Stomach (tissue), 19 donors: ENCODE measurements at places on chromosomes 7 and 10.

GRCh38 chr7:142587578-142588191 lies 161.6 kb upstream of the PRSS1 start:
- H3K4me3 ChIP-seq, result no peak overlapping the region
- no peaks in the 10 kb centered on the region for H3K4me1 ChIP-seq
- peak; percentile 50 for DNase-seq
- H3K27ac ChIP-seq, result no peak overlapping the region

GRCh38 chr10:78520737-78521430 lies 487.2 kb downstream of the RPS24 start:
- no peak overlapping the region for H3K4me3 ChIP-seq
- DNase-seq, result peak; percentile 70
- no peak overlapping the region for H3K27ac ChIP-seq
- no peaks in the 10 kb centered on the region for H3K27me3 ChIP-seq
- H3K36me3 ChIP-seq, result no peaks in the 10 kb centered on the region
- H3K4me1 ChIP-seq, result peaks cover 20% of the 10 kb centered on the region

DNA sequence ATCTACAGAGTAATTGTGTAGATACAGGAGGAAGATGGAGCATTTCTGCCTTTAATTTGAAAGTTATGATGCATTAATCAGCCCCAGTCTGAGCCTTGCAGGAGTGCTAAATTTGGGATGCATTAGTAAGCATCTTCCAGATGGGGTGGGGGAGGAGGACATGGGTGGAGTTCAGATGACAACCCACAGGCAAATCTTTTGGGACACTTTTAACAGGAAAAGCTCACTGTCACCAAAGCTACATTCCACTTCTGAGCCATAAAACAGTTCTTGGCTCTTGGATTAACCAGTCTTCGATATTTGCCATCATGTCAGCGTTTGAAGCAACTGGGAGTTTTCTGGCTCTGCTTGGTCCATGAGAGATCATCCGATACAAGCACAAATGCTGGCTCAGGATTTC lies 121.1 kb downstream of the CXCL12 start:
- no peak overlapping the region for H3K4me3 ChIP-seq
- DNase-seq, result no peak
- H3K27ac ChIP-seq, result no peak overlapping the region
- no peaks in the 10 kb centered on the region for H3K27me3 ChIP-seq
- H3K36me3 ChIP-seq, result no peaks in the 10 kb centered on the region
- H3K4me1 ChIP-seq, result peaks cover 9% of the 10 kb centered on the region

DNA sequence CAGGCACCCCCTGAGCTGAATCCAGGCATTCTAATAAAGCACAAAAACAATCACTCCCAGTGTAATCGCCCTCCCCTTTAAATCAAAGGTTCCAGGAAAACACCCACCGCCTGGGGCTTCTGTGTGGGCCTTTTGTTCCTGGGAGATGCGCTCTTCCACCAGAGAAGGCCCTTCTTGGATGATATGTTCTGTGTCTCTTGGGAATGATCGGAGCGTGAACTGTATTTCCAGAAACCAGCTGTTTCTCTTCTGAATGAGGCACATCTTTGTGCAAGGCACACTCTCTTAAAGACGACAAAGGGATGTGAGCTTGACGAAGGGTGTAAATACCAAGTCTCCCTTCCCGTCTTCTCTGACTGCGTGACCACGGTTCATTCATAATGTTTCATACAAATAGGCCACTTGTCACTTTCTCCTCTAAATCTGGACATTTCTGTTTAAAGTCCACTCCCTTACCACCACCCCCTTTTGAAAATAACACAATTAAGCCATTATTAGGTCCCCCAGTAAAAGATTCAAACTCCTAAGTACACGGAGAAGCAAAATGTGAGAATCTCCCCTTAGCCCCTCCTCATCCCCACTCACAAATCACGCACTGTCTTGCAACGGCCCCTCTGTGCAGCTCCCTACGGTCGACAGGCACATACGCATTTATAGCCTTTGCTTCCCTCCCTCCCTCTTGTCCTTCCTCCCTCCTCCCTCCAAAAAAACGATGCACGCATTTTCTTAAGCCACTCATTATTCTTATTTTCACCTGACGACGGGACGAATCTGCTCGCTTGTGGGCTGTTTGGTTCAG lies 45.6 kb upstream of the ENO4 start:
- no peak for DNase-seq
- H3K27ac ChIP-seq, result no peak overlapping the region
- no peaks in the 10 kb centered on the region for H3K4me1 ChIP-seq

GRCh38 chr7:120475994-120476393 lies 203.0 kb downstream of the KCND2 start:
- no peaks in the 10 kb centered on the region for H3K4me1 ChIP-seq
- no peak overlapping the region for H3K4me3 ChIP-seq
- H3K36me3 ChIP-seq, result no peaks in the 10 kb centered on the region
- no peaks in the 10 kb centered on the region for H3K27me3 ChIP-seq

DNA sequence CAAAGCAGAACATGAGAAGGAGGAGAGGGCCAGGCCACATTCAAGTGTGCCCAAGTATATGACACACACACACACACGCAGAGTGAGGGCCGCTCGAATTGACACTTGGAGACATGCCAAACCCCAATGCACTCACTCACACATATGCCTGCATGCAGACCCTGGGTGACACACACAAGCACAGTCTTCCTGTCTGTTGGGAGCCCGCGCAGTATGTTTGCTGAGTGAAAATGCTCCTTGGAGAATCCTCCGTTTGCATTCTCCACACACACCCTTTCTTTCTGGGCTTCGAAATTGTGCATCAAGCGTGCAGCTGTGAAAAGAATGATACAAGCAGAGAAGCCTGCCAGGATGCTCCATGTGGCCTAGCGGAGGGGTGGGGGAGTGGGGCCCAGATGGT lies 120.9 kb downstream of the PLXNA4 start:
- no peaks in the 10 kb centered on the region for H3K4me1 ChIP-seq
- H3K27ac ChIP-seq, result no peak overlapping the region
- peaks cover 9% of the 10 kb centered on the region for H3K27me3 ChIP-seq
- DNase-seq, result no peak
- no peak overlapping the region for H3K4me3 ChIP-seq

GRCh38 chr7:98976396-98977185 lies 98.3 kb downstream of the TRRAP start:
- H3K4me1 ChIP-seq, result no peaks in the 10 kb centered on the region
- H3K4me3 ChIP-seq, result no peak overlapping the region
- DNase-seq, result no peak
- peaks cover 100% of the 10 kb centered on the region for H3K36me3 ChIP-seq

- H3K27ac ChIP-seq, result no peak overlapping the region
- H3K36me3 ChIP-seq, result no peaks in the 10 kb centered on the region
- H3K4me3 ChIP-seq, result no peak overlapping the region
- no peak for DNase-seq
Measured at GRCh38 chr10:84226616-84227015, 1.3 kb upstream of the LRIT2 start.

DNA sequence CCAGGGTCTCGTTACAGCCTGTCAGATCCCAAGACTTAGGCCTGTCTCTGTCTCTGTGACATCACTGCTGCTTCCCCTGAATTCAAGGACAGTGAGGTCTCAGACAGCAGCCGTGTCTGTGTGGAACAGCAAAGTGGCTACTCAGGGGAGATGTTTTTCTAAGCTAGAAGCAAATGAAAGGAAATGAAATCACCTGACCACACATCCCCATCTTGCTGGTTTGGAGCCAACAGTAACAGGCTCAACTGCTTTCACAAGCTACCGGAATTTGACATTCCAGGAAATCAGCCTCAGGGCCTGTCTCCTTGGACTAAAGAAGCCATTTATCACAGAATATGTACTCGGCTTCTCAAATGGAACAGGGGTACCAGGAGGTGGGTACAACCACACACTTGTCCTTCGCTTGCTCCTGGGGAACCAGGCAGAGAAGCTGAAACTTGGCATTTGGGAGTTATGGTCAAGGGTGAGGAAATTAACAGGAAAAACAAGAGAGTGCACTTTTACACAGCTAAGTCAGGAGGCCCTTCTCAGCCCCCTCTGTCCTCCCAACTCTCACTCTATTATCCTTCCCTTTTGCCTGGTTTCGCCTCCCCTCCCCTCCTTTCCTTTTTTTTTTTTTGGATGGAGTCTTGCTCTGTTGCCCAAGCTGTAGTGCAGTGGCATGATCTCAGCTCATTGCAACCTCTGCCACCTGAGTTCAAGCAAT lies 73.2 kb downstream of the SPDYE5 start:
- H3K27ac ChIP-seq, result peak overlapping the region; percentile 26
- H3K36me3 ChIP-seq, result peaks cover 74% of the 10 kb centered on the region
- no peak overlapping the region for H3K4me3 ChIP-seq
- H3K4me1 ChIP-seq, result no peaks in the 10 kb centered on the region
- no peaks in the 10 kb centered on the region for H3K27me3 ChIP-seq

GRCh38 chr7:47402941-47403866 lies 178.7 kb downstream of the TNS3 start:
- no peak overlapping the region for H3K4me3 ChIP-seq
- H3K4me1 ChIP-seq, result peaks cover 50% of the 10 kb centered on the region
- peak; percentile 42 for DNase-seq
- H3K27me3 ChIP-seq, result no peaks in the 10 kb centered on the region
- H3K36me3 ChIP-seq, result peaks cover 34% of the 10 kb centered on the region

DNA sequence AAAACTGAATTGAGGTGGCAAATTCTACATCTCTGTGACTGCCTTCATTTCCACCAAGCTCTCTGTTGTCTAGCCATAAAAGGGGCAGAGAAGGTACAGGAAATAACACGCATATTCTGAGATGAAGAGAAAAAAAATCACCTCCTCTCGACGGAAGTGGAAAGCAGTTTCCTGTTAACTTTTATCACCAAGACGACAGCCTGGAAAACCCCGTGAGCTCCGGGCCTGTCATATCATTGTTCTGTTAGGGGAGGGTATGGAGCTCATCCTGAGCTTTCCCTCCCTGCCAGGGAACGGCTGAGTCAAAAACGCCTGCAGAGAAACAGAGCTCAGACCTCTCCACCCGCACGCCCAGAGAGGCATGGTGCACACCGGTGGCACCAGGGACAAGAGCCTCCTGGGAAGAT lies 200.3 kb downstream of the PRPF18 start:
- H3K36me3 ChIP-seq, result no peaks in the 10 kb centered on the region
- H3K4me3 ChIP-seq, result no peak overlapping the region
- H3K27me3 ChIP-seq, result no peaks in the 10 kb centered on the region
- peak; percentile 82 for DNase-seq
- H3K27ac ChIP-seq, result peak overlapping the region; percentile 51

GRCh38 chr10:14611968-14612693 lies 162.6 kb downstream of the FAM107B start:
- H3K4me3 ChIP-seq, result no peak overlapping the region
- DNase-seq, result peak; percentile 73
- no peaks in the 10 kb centered on the region for H3K36me3 ChIP-seq
- peaks cover 27% of the 10 kb centered on the region for H3K4me1 ChIP-seq
- no peaks in the 10 kb centered on the region for H3K27me3 ChIP-seq

- no peak overlapping the region for H3K27ac ChIP-seq
- no peaks in the 10 kb centered on the region for H3K27me3 ChIP-seq
- H3K4me3 ChIP-seq, result no peak overlapping the region
- H3K36me3 ChIP-seq, result no peaks in the 10 kb centered on the region
- H3K4me1 ChIP-seq, result peaks cover 13% of the 10 kb centered on the region
Measured at GRCh38 chr7:139813151-139813550, 15.9 kb upstream of the TBXAS1 start.

- no peak for DNase-seq
- no peak overlapping the region for H3K27ac ChIP-seq
- peak overlapping the region; percentile 34 for H3K4me3 ChIP-seq
- H3K4me1 ChIP-seq, result peaks cover 40% of the 10 kb centered on the region
- H3K36me3 ChIP-seq, result no peaks in the 10 kb centered on the region
- peaks cover 52% of the 10 kb centered on the region for H3K27me3 ChIP-seq
Measured at GRCh38 chr7:20786421-20786778, 286 bp downstream of the SP8 start.

GRCh38 chr10:124322191-124322980 lies 96.3 kb downstream of the OAT start:
- H3K27ac ChIP-seq, result no peak overlapping the region
- H3K4me3 ChIP-seq, result no peak overlapping the region
- H3K36me3 ChIP-seq, result no peaks in the 10 kb centered on the region
- no peaks in the 10 kb centered on the region for H3K27me3 ChIP-seq
- no peak for DNase-seq

GRCh38 chr10:74207691-74208480 lies 56.9 kb downstream of the ADK start:
- no peak overlapping the region for H3K27ac ChIP-seq
- H3K36me3 ChIP-seq, result peaks cover 8% of the 10 kb centered on the region
- H3K4me1 ChIP-seq, result peaks cover 18% of the 10 kb centered on the region
- peak; percentile 32 for DNase-seq
- H3K27me3 ChIP-seq, result no peaks in the 10 kb centered on the region

- peaks cover 8% of the 10 kb centered on the region for H3K4me1 ChIP-seq
- H3K4me3 ChIP-seq, result no peak overlapping the region
- H3K27me3 ChIP-seq, result no peaks in the 10 kb centered on the region
- peak; percentile 34 for DNase-seq
- no peak overlapping the region for H3K27ac ChIP-seq
Measured at GRCh38 chr10:74156919-74157289, 5.9 kb downstream of the ADK start.

DNA sequence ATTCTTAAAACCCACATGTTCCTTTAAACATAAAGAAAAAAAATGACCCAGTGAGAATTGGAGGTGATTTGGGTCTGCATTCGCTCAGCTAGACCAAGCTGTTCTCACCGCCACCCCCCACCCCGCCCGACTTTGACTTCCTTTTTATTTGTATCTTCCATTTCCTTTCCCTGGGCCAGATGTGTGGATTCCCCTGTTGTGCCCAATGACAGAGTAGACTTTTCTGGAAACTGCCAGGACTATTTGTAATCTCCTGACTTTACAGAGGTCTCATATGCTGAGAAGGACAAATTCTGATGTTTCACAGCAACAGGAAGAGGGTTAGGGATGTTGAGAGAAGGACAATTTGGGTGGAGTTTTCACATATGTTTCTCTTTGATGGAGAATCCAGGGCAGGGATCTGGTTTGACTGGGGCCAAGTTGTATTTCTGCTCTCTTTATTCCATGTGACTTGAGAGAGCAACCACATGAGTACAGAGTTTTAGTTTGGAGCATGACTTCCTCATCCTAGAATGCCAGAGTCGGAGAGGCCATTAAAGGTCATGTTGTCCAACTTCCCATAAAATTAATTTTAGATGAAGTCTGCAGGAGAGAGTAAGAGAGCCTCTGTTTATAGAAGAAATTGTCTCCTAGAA lies 1023.2 kb downstream of the LRMDA start:
- H3K27me3 ChIP-seq, result no peaks in the 10 kb centered on the region
- no peak for DNase-seq
- no peak overlapping the region for H3K27ac ChIP-seq
- H3K36me3 ChIP-seq, result no peaks in the 10 kb centered on the region
- no peak overlapping the region for H3K4me3 ChIP-seq

DNA sequence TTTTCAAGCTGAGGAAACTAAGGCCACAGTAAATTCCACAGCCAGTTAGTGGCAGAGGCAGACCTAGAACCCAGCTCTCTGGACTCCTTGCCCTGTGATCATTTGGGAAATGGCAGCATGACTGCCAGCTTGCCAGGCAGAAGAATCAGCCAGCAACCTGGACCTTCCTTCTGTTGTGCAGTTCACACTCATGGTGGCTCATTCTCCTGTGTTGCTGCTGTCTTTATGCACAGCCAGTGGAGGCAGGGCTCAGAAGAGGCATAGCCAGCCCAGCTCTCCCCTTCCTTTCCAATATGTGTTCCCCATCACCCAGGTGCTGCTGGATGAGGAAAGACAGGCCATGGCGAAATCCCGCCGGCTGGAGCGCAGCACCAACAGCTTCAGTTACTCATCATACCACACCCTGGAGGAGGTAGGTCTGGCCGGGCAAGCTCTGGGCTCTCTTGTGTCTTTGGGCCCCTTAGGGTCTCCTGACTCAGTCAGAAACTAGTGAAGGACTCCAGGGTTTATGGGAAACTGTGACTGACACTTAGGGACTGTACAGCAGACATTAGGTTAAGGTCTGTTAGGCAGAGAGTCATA lies 14.8 kb downstream of the CPA5 start:
- no peaks in the 10 kb centered on the region for H3K36me3 ChIP-seq
- no peak overlapping the region for H3K27ac ChIP-seq
- DNase-seq, result no peak
- no peak overlapping the region for H3K4me3 ChIP-seq
